ENCODE measurements at places on chromosomes 6 and 20.

DNA sequence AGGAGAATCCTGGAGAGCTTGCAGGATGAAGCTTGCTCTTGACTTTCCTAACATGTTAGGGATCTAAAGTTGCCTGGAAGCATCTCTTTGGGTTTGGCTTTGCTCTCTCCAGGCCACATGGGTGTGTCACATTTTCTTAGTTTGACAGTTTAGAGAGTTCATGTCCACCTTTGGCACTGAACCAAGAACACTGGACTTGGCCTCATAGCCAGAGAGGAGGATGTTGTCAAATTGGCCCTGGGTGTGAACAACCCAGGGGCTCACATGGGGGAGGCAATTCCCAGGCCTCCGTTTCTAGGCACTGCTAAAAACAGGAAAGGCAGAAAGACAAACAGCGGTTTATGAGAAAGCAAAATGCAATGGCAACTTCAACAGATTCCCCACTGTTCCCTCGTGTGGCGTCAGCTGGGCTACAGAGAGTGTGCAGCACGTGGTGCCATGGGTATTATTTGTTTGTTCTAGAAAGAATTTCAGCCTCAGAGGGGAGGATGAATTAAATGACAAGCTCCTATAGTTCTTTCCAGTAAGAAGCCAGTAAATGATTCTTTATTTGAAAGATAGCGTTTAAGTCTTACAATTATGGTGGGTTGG is 93.9 kb downstream of the CLIC5 start:
- no peak for DNase-seq

GRCh38 chr6:161152907-161153662 is 120.8 kb downstream of the AGPAT4 start:
- DNase-seq, result peak; percentile 21

DNA sequence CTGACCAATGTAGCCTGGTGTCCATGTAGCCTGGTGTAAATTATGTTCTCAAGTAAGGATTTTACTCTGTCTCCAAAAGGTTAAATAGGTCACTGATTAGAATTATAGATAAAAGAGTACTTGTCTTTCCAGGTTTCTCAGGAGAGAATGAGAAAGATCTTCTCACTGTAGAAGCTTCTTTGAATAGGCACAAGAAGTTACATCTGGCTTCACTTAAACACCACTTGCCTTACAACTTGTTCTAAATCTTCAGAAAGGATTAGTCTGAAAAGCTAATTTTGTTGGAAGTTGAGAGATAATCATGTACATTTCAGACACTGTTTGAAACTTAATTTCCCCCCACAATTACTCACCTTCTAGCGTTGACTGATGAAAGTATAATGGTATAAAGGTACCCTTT is 275.3 kb downstream of the FARS2 start:
- DNase-seq, result no peak

- DNase-seq, result peak; percentile 72
Observed at GRCh38 chr20:47740862-47741184, 44.5 kb downstream of the SULF2 start.

GRCh38 chr20:21618759-21619416 is 86.6 kb upstream of the PAX1 start:
- DNase-seq, result no peak

DNA sequence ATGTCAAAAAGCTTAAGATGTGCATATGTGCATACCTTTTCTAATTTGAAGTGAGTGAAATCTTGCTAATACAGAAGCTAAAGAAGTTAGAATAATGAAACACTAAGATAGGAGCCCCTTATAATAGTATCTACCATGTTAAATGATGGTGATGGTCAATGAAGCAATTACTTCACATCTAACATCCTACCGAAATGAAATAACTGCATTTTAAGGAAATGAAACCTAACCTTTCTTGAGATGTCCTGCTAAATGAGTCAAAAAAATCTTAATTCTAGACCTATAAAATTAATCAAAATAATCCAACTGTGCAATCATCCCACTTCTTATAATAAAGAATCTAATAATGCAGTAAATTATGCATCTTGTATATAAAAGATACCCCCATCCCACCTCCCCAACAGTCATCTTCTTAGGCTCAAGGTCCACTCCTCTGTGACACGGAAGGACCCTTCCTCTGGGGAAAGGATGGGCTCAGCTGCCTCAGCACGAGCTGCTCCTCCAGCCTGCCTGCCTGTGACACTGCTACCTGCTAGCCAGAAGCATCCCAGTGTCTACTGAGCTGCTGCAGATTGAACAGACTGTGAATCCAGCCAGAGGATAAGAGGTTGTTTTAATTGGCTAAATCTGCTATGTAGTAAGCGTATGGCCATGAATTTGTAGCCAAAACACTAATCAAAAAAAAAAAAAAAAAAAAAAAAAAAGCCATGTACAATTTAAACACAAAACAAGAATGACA is 129.6 kb upstream of the BEND3 start:
- DNase-seq, result no peak

DNA sequence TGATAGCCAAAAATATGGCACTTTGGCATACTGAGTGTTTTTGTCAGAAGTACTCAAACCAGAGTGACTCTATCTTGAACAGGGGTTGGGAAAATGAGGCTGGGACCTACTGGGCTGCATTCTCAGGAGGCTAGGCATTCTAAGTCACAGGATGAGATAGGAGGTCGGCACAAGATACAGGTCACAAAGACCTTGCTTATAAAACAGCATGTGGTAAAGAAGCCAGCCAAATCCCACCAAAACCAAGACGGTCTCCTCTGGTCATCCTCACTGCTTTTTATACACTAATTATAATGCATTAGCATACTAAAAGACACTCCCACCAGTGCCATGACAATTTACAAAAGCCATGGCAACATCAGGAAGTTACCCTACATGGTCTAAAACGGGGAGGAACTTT is 985.1 kb downstream of the HACE1 start:
- DNase-seq, result no peak

- no peak for DNase-seq
Observed at GRCh38 chr6:91029211-91029610, 442.3 kb upstream of the MAP3K7 start.

DNA sequence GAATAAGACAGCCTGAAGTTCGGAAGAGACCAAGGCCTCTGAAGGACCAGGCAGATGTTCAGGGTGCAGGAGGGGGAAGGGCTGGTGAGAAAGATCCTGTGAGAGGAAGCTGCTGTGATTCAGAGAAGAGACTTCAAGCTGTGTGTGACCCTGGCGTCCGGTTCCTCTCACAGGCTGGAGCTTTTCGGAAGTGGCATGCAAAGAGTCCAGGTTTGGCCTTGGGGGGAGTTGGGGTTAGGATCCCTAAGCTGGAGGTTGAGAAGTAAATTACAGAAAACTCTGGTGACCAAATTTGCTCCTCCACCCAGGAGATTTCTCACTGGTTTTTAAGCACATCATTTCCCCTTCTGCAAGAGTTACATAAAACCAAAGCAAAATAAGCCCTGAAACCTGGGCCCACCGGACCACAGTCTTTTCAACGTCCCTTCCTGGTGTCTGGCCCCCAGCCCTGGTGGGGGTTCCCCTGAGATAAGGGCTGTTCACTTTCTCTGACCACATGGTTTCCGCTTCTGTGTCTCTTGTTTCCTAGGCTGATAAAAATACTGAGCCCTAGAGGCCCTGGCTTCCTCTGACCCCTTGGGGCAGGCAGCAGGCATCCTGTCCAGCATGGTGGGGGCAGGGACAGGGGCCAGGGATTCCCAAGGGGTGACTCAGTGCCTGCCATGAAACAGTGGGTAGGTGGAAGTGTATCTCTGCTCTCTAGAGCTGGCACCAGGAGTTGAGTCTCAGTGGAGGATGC is 12.0 kb upstream of the LTA start:
- DNase-seq, result peak; percentile 98

DNA sequence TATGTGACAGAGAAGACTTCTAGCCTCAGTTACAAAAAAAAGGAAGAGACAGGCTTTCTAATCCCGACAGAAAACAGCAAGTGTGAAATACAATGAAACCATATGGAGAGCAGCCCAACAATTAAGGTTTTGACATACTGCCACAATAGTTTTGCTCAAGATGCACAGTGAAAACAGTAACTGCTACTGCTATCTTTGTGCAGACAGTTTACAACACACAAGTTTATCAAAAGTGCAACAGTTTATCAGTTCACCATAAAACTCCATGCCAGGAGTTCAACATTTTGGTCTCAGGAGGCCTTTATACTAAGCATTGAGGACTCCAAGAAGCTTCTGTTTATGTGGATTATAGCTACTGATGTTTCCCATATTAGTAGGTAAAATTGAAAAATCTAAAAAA is 37.6 kb downstream of the GOPC start:
- no peak for DNase-seq

- DNase-seq, result no peak
Observed at GRCh38 chr6:149140910-149141290, 176.6 kb upstream of the TAB2 start.

DNA sequence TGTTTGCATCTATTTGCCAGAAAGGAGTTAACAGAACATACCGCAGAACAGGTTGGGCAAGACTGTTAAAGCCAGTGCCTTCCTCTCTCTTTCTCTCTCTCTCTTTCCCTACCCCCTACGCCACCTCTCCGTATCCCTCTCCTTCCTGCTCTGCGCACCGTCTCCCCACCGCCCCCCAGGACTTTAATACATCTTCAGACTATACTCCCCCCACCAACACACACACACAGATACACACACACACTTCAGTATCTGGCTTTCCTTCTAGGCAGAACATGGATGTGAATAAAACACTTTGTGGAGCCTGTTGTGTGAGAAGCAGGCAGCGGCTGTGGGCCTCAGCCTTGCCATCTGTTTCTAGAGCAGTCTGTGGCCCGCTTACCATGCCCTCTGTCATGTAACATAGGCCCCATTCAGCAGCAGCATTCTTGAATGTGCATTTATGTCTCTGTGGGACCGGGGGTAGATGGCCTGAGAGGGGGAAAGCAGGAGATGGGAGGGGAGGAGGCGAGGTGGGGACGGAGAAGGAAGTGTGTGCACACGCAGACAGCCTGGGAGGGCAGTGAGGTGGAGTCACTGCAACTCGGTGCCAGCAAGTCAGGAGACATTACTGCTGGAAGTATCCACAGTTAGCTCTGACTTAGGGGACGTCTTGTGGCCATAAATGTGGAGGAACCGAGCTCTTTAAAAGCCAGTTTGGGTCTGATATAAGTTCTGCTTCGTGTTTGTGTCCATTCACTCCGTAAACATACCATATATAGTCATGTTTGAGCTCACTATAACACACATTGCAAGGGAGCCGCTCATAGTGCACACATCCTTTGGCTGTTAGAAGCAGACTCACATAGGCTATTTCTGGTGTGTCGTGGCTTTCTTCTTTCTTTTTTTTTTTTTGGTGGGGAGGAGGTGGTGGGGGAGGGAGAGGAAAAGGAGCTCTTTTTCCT is 38.4 kb downstream of the RREB1 start:
- DNase-seq, result peak; percentile 96

- DNase-seq, result no peak
Observed at GRCh38 chr6:157622427-157622826, 200.6 kb upstream of the SNX9 start.

All from NB4 (cell line).